BJ (cell line): ENCODE measurements at places on chromosomes 1 and 21.
A peak's percentile ranks its signal among the peaks of the same experiment; 100 is the strongest.

GRCh38 chr1:46643368-46643775 is 24.8 kb downstream of the ATPAF1 start:
- DNase-seq, result peak; percentile 59

DNA sequence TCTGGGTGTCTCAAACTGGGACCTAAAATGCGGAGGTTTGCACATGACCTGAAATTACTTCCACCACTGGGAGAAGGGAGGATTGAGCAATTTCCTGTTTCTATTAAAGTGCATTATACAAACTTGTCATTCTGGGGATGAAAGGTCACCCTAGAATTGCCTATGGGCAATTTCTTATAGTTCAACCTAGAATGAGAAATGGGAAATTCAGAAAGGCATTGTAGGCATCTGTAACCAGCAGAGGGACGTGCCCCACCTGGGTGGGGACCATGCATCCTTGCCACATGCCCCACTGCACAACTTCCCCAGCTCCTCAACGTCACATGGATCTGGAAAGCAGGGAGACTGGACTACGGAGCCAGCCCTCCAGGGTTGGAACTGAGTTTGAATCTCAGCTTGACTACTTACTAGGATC is 47.0 kb downstream of the MRPL39 start:
- DNase-seq, result no peak

DNA sequence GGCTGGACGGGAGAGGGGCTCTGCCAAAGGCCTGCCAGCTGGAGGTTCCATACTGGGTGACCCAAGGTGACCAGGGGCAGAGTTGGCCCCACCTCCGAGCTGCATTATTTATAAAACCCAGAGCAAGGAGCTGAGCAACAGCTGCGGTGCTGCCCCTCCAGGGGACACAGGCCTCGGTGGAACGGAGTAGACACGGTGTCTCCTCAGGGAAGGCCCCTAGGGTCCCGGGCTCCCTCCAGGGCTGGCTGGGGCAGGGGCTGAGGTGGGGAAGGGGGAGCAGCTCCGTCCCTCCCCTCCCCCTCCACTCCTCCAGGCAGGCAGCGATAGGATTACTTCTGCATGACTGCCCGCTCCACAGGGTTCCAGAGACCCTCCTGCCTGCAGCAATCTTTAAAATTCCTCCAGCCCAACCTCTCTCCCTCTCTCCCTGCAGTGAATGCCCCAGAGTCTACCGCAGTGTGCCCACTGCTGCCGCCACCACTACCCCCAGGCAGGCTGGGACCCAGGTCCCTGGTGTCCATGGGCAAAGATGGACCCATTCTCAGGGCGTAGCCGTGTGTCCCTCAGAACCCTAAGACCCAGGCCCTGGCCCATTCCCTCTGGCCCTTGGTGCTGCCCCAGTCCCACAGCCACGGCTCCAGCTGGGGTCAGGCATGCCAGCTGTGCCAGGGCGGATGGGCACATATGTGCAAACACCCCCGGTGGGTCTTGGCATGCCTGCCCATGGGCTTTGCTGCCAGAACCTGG is 10.8 kb downstream of the AHDC1 start:
- no peak for DNase-seq

DNA sequence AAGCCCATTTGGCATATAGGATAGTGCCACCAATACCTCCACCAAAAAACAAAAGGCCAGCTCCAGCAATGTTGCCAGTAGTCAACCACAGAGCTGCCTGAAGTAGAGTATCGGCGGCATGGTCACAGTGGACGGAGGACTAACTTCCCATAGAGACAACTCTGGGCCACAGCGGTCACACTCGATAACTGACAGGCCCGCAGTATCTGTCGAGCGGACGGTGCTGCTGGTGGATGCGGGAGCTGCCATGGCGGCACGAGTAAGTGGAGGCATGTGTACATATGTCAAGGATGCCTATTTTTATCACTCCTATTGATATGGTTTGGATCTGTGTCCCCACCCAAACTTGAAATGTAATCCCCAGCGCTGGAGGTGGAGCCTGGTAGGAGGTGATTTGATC is 4.1 kb downstream of the KRTAP12-1 start:
- no peak for DNase-seq

DNA sequence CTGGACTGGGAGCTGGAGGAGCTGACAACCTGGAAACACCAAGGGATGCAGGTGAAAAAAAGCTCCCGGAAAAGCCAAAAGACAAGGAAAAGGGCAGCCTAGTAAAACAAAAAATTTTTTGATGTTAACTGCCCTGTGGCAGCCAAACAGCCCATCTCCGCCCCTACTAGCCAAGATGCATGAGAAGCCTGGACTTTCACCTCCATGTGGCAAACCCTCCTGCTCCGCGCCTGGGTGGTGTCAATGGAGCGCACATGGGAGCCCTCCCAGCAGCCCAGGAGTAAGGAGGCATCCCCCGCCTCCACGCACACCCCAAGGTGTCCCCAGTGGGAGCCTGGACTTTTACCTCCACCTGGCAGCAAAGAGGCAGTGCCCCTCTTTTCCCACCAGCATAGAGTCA is 30.5 kb downstream of the LEMD1 start:
- no peak for DNase-seq
